ENCODE measurements at places on chromosomes 12 and 14. TPM values are rescaled to one million over a fixed set of nuclear protein-coding genes. Genes with fewer than 3 reads are reported as not detected.

Gene SETD1B
- 1.5 TPM for total RNA-seq

Gene RASSF8
- total RNA-seq, result 73.4 TPM

Gene MCRS1
- 56.0 TPM for total RNA-seq

Gene ETFBKMT
- 2.2 TPM for total RNA-seq

Gene FLRT2
- total RNA-seq, result 14.0 TPM

Gene POTEM
- not detected for total RNA-seq

Gene LRRC74A
- total RNA-seq, result not detected

Gene ACOT4
- 0.68 TPM for total RNA-seq

Gene LRRC10
- total RNA-seq, result not detected

Gene LMO3
- total RNA-seq, result 0.30 TPM

Gene CLEC1B
- total RNA-seq, result not detected

Gene OSGEP
- total RNA-seq, result 32.9 TPM

Gene MSI1
- total RNA-seq, result not detected

Gene ZC2HC1C
- 0.53 TPM for total RNA-seq

Gene RNASE7
- not detected for total RNA-seq

Gene GLIPR1
- total RNA-seq, result 86.0 TPM

Gene SERPINA5
- 0.12 TPM for total RNA-seq

Gene RFC5
- total RNA-seq, result 6.1 TPM
